ENCODE measurements at places on chromosomes 13 and 19. TPM values are rescaled to one million over a fixed set of nuclear protein-coding genes. Genes with fewer than 3 reads are reported as not detected.

DNA sequence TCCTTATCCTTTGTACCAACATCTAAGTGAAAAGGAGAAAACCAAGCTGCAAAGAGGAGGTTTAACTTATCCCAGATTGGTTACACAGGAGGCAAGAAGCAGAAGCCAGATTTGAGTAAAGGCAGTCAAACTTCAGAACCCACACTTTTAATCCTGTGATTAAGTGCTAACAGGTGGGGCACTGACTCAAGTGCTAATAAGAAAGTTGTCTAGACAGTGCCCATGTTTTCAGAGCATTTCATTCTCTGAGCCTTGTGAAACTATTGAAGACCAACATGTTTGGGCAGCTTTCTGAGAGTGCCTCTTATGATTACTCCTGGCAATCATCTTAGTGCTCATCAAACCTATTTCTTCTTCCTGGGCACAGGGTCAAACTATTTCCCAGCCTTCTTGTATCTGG is 380.8 kb downstream of the KCNRG start:
- no peak for DNase-seq
- no peak overlapping the region for H3K27ac ChIP-seq

- no peaks in the 10 kb centered on the region for H3K27me3 ChIP-seq
- no peaks in the 10 kb centered on the region for H3K4me1 ChIP-seq
- no peak for DNase-seq
Observed at GRCh38 chr19:30647891-30648720, 275.9 kb downstream of the ZNF536 start.

CACNA1A gene
- 25.7 TPM for total RNA-seq

OR7C1 gene
- not detected for total RNA-seq

DNA sequence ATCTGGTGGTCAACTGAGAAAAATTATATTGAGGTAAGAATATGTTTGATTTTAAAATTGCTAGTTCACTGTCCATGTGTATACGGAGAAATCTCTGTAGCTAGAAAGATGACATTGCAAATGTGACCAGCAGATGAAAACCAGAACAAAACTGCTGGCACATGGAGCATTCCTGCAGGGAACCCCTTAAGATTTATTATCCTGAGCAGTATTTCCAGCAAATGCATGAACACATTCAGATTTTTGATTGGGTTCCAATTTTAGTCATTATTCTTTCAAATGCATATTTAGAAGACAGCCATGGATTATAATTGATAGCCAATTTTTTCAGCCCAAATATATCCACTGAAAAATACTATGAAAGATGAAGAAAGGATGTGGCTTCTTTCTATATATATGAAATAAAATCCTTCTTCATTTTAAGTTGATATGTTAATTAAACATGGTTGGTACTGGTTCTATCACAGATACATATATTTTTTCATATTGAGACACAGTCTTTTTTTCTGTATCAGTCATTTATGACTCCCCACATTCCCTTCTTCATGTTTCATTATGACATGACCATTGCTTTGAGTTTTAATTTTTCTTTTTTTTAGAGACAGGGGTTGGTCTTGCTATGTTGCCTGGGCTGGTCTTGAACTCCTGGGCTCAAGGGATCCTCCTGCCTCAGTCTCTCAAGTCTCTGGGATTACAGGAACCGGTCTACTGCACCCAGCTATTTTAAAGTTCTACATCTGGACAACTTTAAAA is 376.5 kb downstream of the KLF12 start:
- no peak for DNase-seq
- no peaks in the 10 kb centered on the region for H3K27me3 ChIP-seq
- peaks cover 6% of the 10 kb centered on the region for H3K4me1 ChIP-seq
- H3K4me3 ChIP-seq, result no peak overlapping the region

GRCh38 chr19:35154525-35155406 is at the start of gene FXYD5:
TSS of gene FXYD5 (plus strand) at chr19:35154735. CDS start at chr19:35155551, 816 bp downstream.
- peak; percentile 72 for DNase-seq
- peak within 1 kb of the TSS; percentile 21 for H3K27ac ChIP-seq
- H3K4me3 ChIP-seq, result peak within 1 kb of the TSS; percentile 80

- DNase-seq, result no peak
- H3K27me3 ChIP-seq, result no peaks in the 10 kb centered on the region
- no peak overlapping the region for H3K4me3 ChIP-seq
- no peaks in the 10 kb centered on the region for H3K36me3 ChIP-seq
Observed at GRCh38 chr19:602391-603301, 13.0 kb downstream of the HCN2 start.

DNA sequence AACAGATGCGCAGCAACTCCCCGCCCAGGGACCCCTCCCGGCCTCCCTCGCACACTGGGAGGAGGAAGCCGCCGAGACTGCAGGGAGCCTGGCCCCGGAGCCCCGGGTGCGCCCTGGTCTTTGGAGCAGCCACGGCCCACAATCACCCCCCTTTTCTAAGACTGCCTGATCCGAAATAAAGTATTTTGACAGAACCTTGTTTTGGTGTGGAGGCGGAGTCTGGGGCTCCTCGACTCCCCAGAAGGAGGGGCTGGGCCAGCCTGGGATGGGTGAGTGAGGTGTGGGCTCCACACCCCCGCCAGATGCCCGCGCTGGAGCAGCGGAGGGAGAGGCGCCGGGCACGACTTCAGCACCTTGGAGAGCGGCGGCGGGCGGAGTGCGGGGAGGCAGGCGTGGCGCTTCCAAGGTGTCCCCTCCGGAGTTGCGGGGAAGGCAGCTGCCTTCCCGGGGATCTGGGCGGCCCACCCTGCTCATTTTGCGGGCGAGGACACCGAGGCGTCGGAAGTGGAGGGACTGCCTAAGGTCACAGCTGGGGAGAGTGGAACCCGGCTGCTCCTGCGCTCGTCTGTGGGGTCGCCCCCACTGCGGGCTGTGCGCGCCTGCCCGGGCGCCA is 9.4 kb downstream of the SIRT6 start:
- no peak overlapping the region for H3K27ac ChIP-seq
- H3K36me3 ChIP-seq, result no peaks in the 10 kb centered on the region
- peak overlapping the region; percentile 13 for H3K4me3 ChIP-seq
- DNase-seq, result peak; percentile 98

LHB gene
- not detected for total RNA-seq

DAND5 gene
- total RNA-seq, result 0.17 TPM

GRCh38 chr13:47100214-47100853 is 203.5 kb upstream of the HTR2A start:
- no peaks in the 10 kb centered on the region for H3K4me1 ChIP-seq
- no peak for DNase-seq
- H3K27me3 ChIP-seq, result no peaks in the 10 kb centered on the region
- H3K27ac ChIP-seq, result no peak overlapping the region
- H3K36me3 ChIP-seq, result no peaks in the 10 kb centered on the region

- no peak overlapping the region for H3K27ac ChIP-seq
- no peak overlapping the region for H3K4me3 ChIP-seq
- H3K4me1 ChIP-seq, result no peaks in the 10 kb centered on the region
- DNase-seq, result no peak
Observed at GRCh38 chr19:18859676-18860301, 28.0 kb downstream of the UPF1 start.

DNA sequence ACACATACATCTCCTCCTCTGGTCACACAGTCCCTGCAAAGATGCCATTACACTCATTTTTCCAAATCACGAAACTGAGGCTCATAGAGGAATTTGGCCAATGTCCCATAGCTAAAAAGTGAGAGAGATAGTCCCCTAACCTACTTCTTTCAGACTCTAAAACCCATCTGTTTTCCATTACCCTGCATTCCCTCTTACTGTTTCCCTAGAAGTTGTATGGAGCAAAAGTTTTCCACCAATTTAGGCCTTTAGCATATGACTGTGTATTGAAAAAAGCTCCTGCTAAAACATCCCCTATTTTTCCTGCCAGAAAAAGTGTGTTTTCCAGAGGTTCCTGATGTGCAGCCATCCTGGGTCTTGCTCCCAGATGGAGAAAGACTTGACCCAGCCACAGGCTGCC is 16.3 kb downstream of the SERP2 start:
- no peak overlapping the region for H3K4me3 ChIP-seq
- peaks cover 5% of the 10 kb centered on the region for H3K4me1 ChIP-seq
- H3K27me3 ChIP-seq, result no peaks in the 10 kb centered on the region
- no peak for DNase-seq

DNA sequence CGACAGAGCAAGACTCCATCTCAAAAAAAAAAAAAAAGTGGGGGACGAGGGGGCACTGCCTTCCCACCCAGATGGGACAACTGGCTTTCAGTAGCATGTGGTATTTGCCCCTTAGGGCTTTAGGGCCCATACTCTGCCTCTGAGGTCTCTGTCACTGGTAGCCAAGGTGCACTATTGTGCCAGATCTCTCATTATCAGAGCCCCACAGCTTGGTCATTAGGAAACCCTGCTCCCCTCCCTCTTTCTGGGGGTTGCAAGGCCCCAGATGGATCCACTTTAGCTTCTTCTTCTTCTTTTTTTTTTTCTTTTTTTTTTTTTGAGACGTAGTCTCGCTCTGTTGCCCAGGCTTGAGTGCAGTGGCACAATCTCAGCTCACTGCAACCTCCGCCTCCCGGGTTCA is 11.2 kb upstream of the ZNF358 start:
- peaks cover 16% of the 10 kb centered on the region for H3K4me1 ChIP-seq
- H3K27me3 ChIP-seq, result peaks cover 1% of the 10 kb centered on the region
- H3K4me3 ChIP-seq, result no peak overlapping the region
- H3K36me3 ChIP-seq, result no peaks in the 10 kb centered on the region
- no peak for DNase-seq

GRCh38 chr13:98959786-98960605 is 17.9 kb downstream of the DOCK9 start:
- H3K4me1 ChIP-seq, result no peaks in the 10 kb centered on the region
- DNase-seq, result no peak
- no peak overlapping the region for H3K4me3 ChIP-seq
- H3K27me3 ChIP-seq, result no peaks in the 10 kb centered on the region
- H3K36me3 ChIP-seq, result no peaks in the 10 kb centered on the region

DNA sequence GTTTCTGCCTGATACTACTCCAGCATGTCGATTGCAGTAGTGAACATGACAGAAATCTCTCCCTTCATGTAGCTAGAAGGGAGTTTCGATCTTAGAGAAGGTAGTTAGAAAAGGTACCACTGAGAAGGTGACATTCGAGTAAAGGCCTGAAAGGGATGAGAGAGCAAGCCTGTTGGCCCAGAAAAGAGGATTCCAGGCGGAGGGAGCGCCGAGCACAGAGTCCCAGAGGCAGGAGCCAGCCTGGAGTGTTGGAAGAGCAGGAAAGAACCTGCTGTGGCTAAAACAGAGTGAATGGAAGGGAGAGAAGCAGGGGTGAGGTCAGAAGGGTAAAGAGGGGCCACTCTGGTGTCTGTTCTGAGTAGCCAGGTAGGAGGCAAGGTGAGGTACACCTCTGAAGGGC is 52.5 kb downstream of the GARRE1 start:
- no peak for DNase-seq
- H3K27ac ChIP-seq, result no peak overlapping the region
- no peaks in the 10 kb centered on the region for H3K36me3 ChIP-seq
- H3K27me3 ChIP-seq, result no peaks in the 10 kb centered on the region
- H3K4me3 ChIP-seq, result no peak overlapping the region
- H3K4me1 ChIP-seq, result peaks cover 13% of the 10 kb centered on the region

MIER2 gene
- total RNA-seq, result 48.3 TPM

DNA sequence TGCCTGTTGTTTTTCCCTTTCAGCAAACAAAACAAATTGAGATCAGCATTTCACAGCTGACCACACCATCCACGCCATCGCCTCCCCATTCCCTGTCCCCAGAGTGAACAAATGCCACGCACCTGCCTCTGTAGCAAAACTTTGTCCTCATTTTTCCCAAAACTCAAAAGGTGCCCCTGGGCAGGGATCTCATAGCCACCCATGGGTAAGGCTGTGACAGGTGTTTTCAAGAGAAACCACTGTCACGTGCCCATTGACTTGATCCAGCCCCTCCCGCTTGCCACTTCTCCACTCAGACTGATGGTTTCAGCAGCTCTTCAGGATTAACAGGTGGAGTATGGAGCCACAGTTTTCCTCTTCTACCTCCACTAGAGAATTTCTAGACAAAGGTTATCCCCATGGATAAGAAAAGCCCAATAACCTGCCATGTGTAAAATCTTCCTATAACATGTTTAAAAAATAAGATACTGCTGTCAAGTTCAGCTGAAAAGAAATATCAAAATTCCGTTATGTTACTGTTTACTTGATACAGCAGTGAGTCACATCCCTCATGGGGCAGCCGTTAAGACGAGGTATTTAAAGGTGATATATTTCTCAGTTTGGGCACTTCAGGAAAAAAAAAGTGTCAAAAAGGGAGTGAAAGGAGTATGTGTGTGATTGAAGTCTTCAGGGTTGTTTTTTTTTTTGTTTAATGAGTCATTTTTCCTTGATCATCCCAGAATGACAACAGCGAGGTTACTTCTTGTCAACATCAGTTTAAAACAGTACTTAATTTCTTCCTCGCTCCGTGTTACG is 63.5 kb upstream of the GPR183 start:
- H3K27ac ChIP-seq, result no peak overlapping the region
- H3K36me3 ChIP-seq, result no peaks in the 10 kb centered on the region
- peaks cover 4% of the 10 kb centered on the region for H3K4me1 ChIP-seq
- H3K27me3 ChIP-seq, result no peaks in the 10 kb centered on the region
- no peak overlapping the region for H3K4me3 ChIP-seq

DNA sequence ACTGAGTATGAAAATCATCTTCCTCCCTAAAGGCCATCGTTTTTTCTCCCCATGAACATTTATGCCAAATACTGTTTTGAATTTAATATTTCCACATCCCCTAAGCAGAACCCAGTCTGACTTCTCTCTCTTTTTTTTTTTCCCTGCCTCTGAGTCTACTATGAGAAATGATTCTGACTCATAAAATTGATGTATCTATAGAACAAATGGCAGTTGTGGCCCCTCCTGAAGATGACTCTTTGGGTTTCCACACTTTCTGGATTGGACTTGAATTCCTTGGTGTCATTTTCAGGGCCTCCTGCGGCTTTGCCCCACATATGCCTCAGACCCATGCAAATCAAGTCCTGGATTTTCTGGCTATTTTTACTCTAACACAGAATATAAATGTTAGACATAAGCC is 22.7 kb upstream of the NAXD start:
- no peaks in the 10 kb centered on the region for H3K36me3 ChIP-seq
- no peak overlapping the region for H3K4me3 ChIP-seq
- DNase-seq, result no peak
- no peaks in the 10 kb centered on the region for H3K27me3 ChIP-seq
- peaks cover 3% of the 10 kb centered on the region for H3K4me1 ChIP-seq
- no peak overlapping the region for H3K27ac ChIP-seq

- H3K4me1 ChIP-seq, result peaks cover 7% of the 10 kb centered on the region
- no peaks in the 10 kb centered on the region for H3K27me3 ChIP-seq
- H3K36me3 ChIP-seq, result peaks cover 2% of the 10 kb centered on the region
- no peak overlapping the region for H3K4me3 ChIP-seq
Observed at GRCh38 chr19:3770136-3770999, 1.7 kb downstream of the RAX2 start.

FTL gene
- total RNA-seq, result 1,751 TPM

DNA sequence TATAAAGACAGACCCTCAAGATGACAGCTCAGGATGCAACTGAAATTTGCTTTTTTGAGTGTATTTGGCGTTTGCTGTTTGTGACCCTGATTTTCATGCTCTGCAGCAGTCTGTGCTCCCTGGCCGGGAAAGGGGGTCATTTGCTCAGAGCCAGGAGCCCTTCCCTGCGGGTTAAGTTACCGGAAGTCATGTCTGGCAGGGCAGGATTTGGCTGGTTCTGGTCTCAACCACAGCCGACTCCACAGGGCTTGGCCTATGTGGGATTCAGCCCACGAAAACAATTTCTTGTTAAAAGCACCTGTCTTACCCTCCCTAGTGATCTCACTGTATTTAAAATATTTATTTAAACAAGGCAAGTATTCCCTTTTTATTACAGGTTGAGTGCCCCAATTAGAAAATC is 22.6 kb downstream of the MCF2L start:
- H3K4me1 ChIP-seq, result peaks cover 2% of the 10 kb centered on the region
- DNase-seq, result no peak
- no peaks in the 10 kb centered on the region for H3K27me3 ChIP-seq
- no peaks in the 10 kb centered on the region for H3K36me3 ChIP-seq
- no peak overlapping the region for H3K4me3 ChIP-seq
- no peak overlapping the region for H3K27ac ChIP-seq

ZFP36 gene
- total RNA-seq, result 12.2 TPM
